ENCODE measurements at places on chromosomes 5 and 9. TPM values are rescaled to one million over a fixed set of nuclear protein-coding genes. Genes with fewer than 3 reads are reported as not detected.

The HTR4 gene
- not detected for polyA plus RNA-seq

The ZBTB43 gene
- 10.5 TPM for polyA plus RNA-seq

The MUSK gene
- polyA plus RNA-seq, result 0.04 TPM

The CARD6 gene
- polyA plus RNA-seq, result 3.0 TPM

The TEX48 gene
- not detected for polyA plus RNA-seq

The PIP5KL1 gene
- polyA plus RNA-seq, result 2.7 TPM

The LSM11 gene
- 8.5 TPM for polyA plus RNA-seq

The SOHLH1 gene
- polyA plus RNA-seq, result not detected

The STING1 gene
- polyA plus RNA-seq, result 33.0 TPM

The SLC27A6 gene
- 1.7 TPM for polyA plus RNA-seq

GRCh38 chr5:148060309-148060708, 3.5 kb upstream of the SPINK5 start:
- DNase-seq, result no peak

DNA sequence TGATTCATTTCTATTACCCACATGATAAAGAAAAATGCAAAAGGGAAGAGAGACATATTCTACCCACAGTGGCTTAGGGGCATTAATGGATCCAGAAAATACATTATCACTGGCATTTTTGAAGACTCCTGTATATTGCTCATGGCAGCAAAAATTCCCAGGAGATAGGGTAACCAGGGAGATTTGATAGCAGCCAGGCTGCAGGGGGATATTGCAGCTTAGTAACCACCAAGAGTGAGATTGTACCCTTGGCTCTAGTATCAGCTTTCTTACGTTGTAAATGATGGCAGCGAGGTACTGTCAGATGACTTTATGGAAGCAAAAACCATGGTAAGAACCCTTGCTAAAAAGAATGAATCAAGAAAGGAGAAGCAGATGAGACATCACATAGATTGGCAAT, 19.8 kb upstream of the ALDH1A1 start:
- DNase-seq, result no peak

- DNase-seq, result no peak
Observed at GRCh38 chr9:128406848-128407391, 13.7 kb upstream of the CERCAM start.

DNA sequence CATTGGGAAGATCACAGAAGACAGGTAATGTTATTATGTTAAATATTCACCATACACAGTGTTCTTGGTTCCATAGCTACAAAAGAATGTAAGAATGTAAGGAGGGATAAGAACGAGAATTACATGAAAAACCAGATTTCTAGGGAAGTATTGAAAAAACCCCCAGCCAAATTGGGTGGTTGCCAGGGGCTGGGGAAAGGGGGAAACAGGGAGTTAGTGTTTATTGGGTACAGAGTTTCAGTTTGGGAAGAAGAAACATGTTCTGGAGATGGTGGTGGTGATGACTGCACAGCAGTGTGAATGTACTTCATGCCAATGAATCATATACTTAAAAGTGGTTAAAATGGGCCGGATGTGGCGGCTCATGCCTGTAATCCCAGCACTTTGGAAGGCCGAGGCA, 40.3 kb downstream of the GLRX start:
- no peak for DNase-seq

DNA sequence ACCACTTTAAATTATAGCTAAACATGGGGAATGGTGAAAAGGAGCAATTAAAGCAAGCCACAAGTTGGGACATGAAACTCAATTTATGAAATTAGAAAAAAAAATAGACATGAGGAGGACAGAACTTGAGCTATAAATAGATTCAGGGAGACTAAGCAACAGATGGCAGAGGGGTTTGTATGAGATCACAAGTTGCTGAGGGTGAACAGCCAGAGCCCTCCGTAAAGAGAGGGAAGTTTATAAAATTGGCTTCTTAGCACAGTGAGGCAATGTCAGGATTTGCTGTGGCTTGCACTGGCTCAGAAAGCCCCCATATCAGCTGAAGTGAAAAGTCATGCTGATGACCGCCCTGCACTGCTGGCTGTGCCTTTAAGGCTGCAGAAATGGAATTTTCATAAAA, 443.4 kb upstream of the CD180 start:
- DNase-seq, result no peak

DNA sequence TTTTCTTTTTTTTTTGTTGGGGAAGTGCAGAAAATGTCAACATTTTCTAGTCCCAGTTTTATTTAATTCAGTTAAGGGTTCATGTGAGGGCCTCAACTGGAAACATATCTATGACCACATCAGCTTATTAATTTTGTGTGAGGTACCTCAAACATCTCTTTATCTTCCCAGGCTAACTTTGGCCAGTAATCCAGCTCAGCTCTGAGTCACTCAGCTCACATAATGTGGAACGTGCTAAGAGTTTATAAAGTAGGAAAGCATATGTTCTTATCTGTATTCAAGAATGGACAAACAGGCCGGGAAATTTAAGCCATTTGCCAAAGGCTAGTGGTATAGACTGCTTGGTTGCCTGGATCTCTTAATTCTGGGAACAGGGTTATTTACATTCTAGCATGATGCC, 118.4 kb downstream of the INSYN2B start:
- no peak for DNase-seq

DNA sequence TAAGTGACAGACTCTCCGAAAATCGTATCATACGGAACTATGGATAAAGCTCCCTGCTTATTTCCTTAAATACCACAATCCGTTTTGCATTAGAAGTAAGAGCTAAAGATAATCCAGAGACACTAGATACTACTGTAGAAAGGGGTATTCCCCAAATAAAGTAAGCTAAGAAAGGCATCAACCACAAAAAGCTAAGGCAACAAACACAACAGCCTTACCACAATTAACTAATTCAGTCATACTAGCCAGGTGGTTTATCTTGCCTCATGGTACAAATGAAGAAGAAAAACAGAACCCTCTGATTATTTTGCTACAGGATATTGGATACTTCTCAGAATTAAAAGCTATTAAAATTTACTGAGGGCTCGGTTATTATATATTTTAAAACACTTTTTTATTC, 14.1 kb downstream of the ERP44 start:
- DNase-seq, result no peak

DNA sequence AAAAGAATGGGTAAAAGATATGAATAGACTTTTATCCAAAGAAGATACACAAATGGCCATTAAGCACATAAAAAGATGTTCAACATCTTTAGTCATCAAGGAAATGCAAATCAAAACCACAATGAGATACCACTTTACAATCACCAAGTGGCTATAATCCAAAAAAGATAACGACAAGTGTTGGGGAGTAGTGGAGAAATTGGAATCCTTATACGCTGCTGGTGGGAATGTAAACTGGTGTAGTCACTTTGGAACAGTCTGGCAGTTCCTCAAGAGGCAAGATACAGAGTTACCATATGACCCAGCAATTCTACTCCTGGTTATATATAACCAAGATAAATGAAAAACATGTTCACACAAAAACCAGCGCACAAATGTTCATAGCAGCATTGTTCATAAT, 234.9 kb downstream of the SPATA31D1 start:
- DNase-seq, result no peak

DNA sequence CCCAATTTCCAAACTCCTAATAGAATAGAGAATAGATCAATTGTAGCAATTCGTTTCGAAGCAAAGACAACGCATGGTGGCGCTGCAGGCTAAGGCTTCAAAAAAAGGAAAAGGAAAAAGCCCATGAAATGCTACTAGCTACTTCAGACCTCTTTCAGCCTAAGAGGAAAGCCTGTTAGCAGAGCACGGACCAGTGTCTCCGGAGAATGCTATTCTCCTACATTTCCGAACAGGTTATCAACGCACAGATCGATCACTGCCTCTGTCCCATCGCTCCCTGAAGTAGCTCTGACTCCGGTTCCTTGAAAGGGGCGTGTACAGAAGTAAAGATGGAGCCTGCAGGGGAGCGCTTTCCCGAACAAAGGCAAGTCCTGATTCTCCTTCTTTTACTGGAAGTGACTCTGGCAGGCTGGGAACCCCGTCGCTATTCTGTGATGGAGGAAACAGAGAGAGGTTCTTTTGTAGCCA, at the start of gene PCDHB15:
Gene PCDHB15, plus strand, starts transcription at position 146 of the 468 bp plus-strand sequence. Its CDS starts 184 bp downstream, at position 330.
- peak; percentile 24 for DNase-seq

DNA sequence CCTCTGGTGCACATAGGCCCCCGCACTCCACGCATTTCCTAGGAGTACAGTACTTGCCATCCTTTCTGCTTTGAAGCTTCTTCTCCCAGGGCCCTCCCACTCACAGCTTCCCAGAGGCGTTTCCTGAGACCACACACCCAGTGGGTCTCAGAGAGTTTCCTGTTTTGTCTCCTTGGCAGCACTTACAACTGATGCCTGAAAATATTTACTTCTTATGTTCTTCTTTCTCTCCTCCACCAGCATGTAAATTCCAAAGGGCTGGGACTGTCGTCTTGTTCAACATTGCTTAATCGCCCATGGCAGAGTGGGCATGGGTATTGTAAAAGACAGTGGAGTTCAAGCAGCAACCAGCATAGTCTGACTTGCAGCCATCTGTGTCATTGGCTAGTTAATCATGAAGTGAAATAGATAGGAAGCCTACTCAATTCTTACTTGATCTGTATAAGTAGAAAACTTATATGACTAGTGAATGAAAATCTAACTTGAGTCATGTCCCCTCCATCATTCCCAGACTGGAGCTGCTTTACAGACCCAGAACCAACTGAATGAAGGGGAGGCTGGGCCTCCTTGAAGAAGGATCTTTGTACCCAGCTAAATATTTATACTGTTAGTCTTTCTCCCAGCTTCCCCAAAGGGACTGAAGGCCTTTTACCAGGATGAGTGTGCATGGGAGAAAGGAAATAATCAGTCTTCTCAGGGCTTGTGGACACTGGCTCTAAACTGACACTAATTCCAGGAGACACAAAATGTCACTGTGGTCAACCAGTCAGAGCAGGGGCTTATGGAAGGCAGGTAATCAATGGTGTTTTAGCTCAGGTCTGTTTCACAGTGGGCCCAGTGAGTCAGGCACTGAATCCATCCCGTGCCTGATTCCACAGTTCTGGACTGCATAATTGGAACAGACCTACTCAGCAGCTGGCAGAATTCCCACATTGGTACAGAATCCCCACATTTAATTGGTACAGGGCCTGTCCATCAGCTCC, 116.4 kb downstream of the SV2C start:
- peak; percentile 36 for DNase-seq

DNA sequence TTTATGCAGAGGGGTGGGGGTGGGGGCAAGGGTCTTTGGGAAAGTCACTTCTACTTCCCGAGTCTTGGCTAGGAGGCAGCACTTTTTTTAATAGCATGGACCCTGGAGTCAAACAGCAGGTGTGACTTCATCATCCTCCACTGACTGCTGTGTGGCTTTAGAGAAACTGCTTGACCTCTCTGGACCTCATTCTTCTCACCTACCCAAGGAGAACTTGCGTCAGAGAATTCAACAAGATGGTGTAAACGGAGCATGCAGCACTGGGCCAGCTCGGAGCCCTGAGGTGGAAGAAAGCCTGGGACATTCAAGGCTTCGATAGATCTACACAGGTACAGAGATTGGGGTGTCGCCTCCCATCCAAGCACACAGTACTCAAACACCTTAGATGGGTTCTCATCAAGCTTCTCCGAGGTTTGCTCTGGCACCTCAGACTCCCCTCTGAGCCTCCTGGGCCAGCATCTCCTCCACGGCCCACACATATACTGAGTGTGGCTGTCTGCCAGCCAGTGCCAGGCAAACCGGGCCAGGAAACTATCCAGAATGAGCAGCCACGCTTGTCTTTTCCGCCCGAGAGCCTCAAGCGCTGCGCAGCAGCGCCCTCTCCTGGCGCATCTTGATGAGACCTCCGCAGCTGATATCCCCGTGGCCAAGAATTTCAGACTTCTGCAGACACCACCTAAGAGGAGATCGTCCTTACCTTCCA, 4.6 kb upstream of the SLC25A48 start:
- peak; percentile 65 for DNase-seq

DNA sequence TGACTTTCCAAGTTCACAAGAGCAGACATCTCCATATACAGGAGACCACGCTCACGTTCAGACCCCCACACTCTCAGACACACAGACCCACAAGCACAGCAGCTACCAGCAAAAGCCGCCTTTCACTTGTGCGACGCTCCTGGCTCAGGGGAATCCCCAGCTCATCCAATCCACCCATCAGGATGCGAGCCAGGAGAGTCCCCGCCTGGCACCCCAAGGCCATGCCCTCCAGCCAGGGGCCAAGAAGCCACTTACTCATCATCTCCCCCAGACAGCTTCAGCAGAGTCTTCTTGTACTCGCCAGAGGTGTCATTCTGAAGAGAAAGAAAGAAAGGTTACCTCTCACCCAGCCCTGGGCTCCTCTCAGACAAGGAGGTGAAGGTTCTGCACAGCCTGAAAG, 29.7 kb downstream of the ANXA6 start:
- no peak for DNase-seq

DNA sequence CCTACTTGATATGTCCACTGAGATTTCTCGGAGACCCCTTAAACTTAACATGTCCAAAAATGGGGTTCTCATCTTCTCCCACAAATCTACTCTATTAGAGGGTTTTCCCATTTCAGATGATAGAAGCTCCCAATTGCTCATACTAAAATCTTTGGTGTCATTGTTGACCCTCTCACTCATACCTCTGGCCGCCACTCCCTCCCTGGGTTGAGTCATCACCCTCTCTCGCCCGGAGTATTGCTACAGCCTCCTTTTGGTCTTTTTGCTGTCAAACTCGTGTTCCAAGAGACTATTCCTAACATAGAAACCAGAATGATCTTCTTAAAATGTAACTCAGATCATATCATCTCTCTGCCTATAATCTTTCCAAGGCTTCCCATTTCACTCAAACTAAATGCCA, 91.0 kb upstream of the GNAQ start:
- DNase-seq, result no peak

- no peak for DNase-seq
Observed at GRCh38 chr9:134037641-134038040, 12.4 kb downstream of the BRD3OS start.

DNA sequence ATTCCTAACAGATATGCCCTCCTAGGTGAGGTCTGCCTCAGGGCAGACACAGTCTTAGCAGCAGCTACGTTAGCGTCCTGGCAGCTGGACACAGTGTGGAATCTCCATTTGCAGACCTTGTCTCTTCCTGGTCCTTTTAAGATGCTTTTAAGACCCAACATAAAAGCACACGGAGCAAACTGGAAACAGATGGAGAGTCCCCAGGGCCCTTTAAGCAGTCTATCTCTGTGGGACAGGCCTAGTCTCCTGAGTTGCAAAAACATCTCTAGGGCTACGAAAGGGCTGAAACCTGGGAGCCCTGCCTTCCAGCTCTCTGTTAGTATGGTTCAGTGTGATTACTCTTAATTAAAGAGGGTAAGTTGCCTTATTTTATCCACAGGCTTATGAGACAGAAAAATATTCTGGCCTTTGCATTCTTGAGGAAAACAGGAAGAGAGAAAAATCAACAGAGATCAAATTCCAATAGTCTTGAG, 66.0 kb upstream of the GNA14 start:
- no peak for DNase-seq

DNA sequence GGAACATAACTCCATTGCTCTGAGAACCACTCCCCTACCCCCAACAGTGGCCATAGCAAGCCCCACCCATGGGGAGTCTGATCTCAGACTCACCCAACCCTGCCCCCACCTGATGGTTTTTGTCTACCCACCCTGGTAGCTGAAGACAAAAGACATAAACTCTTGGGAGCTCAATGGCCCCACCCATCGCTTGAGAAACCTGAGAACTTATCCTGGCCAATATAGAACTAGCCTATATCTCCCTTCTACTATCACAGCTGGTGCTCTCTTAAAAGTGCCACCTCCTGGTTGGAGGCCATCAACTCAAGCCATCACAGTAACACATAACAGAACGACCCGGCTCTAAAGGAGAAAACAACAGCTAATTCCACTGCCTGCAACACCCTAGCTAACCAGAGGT, 47.9 kb upstream of the SNAPC3 start:
- no peak for DNase-seq

GRCh38 chr9:19783500-19783899, 5.3 kb downstream of the SLC24A2 start:
- DNase-seq, result no peak

- no peak for DNase-seq
Observed at GRCh38 chr9:4572184-4572826, 82.0 kb downstream of the SLC1A1 start.
